ENCODE measurements at places on chromosomes 11 and 22. TPM values are rescaled to one million over a fixed set of nuclear protein-coding genes. Genes with fewer than 3 reads are reported as not detected.
A peak's percentile ranks its signal among the peaks of the same experiment; 100 is the strongest.

DNA sequence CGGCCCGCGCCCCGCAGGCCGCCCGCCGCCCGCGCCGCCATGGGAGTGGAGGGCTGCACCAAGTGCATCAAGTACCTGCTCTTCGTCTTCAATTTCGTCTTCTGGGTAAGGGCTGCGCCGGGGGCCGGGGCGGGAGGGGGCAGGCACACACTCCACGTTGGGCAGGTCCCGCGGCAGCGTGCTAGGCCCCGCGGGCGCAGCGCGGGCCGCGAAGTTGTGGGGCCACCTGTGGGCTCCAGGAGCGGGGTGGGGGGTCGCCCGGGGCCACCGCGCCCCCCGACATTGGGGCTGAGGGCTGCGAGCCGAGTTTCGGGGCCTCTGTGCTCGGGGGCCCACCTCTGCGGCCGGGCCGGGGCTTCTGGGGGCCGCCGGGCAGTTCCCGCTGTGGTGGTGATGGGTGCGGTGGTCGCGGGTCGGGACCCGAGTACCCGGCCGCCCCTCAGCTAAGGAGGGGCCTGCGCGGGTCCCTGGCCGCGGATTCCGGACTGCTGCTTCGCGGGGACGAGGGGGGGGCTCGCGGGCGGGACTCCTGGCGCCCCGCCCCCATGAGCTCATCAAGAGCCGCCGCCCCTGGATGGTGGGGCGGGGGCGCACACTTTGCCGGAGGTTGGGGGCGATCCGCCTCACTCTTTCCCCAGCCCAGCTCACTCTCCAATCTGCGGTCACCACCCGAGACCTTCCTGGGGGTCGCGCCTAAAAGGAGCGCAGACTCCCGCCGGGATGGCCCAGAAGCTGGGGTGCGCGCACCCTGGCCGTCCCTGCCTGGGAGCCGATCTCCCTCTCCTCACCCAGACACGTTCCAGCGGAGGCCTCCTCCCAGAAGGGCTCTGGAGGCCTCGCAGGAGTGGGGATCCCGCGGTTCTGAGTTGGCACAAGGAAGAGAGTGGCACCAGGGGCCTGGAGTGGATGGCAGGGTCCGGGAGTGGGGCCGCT lies 667 bp downstream of the CD81 start:
- no peak for DNase-seq

DNA sequence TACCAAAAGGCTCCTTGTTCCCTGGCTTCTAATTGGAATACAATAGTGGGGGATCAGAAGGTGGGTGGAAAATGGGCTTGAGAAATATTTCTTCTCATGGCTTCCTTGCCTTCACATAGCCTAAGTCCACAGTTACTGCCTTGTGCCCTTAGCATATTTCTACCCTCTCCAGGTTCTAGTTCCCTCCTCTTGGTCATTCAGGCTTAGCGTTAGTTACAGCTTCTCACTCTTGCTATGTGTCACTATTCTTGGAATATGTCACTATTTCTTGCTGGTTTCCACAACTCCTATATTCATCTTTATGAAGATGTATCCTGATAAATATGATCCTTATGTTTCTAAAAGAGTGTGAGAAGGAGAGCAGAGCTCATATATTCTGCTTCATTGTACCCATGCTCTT lies 2.5 kb downstream of the OR2D2 start:
- DNase-seq, result no peak

DNA sequence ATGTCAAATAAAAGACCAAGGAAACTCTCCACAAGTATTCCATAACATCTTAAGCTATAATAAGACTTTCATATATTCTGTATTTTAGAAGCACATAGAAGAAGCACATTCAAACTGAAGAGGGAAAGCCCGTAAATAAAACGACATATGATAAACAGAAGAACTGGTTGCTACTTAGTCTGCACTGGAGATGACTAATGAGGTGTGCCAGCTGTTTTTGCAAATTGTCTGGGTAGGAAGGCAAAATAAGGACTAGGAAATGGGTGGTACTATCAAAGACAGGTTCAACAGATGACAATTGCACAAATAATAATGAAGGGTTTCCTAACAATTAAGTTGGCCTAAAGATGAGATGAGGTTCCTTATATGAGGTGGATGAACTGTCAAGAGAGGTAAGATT lies 593.2 kb upstream of the CCDC179 start:
- no peak for DNase-seq

TRIM49 gene
- total RNA-seq, result not detected

TRPM5 gene
- not detected for total RNA-seq

GRCh38 chr11:66745356-66746235 lies 16.6 kb upstream of the SPTBN2 start:
- DNase-seq, result peak; percentile 58

- no peak for DNase-seq
These were observed 28.9 kb upstream of the YAP1 start for GRCh38 chr11:102081313-102081712.

DNA sequence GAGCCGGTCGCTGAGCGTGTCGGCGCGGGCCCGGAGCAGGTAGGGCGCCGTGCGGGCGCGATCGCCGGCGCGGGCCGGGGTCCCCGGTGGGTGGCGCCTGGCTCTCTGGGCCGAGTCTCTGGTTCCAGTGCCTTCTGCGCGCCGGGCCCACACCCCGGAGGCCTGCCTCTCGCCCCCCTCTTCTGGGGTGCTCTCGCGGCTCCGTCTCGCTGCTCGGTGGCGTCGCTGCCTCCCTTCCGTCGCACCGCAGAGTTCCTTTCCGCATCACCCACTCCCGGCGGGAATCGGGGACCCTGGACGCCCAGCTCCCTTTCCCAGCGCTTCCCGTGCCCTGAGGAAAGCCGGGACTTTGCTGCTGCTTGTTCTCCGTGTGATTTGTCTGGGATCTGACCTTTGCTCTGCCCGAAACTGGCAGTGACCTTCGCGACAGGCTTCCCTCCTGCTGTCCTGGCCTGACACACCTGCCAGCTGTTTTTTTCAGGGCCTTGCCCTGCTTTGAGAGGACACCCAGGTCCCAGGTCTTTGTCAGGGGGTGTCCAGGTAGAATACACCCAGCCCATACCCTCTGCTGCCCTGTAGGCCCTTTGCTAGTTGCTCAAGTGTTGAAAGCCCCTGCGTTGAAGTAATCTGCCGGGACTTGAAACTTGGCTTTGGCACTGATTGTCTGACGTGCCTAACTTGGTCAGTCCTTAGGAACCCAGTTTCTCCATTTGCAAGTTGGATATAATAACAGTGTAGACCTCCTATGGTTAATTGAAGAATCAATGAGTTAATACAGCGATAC lies 711 bp downstream of the FDX1 start:
- no peak for DNase-seq

APOBEC3B gene
- 0.90 TPM for total RNA-seq

- DNase-seq, result no peak
These were observed 77.1 kb upstream of the OR9Q1 start for GRCh38 chr11:57946628-57947027.

DNA sequence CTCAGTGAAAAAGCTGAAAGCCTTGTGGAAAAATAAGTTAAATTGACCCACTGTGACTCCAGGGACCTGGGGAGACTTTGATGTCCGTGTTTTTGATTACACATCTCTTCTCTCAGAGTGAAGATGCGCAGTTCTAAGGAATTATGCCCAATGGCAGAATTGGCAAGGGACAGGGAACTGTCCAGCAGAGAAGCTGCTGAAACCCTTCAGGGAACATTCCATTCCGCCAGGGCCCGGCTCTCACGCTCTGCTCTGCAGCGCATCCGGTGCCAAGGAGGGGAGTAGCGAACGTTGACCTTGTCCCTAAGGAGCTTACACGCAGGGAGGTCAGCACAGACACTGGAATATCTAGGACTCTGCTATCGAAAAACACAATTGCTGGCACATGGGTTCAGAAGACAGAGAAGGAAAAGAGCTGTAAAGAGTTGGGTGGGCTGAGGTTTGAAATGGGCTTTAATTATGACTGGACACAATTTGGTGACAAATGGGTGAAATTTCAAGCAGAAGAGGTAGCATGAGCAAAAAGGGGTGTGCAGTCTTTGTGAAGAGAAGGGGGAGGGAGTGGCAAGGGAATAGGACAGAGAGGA lies 64.5 kb upstream of the B3GAT1 start:
- no peak for DNase-seq

DNA sequence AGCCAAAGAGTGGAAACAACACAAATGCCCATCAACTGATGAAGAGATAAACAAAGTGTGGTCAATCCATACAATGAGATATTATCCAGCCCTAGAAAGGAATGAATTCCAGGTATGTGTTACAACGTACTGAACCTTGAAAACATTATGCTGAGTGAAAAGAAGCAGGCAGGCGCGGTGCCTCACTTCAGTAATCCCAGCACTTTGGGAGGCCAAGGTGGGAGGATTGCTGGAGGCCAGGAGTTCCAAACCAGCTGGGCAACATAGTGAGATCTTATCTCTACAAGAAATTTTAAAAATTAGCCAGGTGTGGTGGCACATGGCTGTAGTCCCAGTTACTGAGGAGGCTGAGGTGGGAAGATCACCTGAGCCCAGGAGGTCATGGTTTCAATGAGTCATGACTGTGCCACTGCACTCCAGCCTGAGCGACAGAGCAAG lies 24.6 kb upstream of the TESMIN start:
- no peak for DNase-seq

PHLDB1 gene
- 105 TPM for total RNA-seq

- peak; percentile 30 for DNase-seq
These were observed 492.7 kb downstream of the BRD1 start for GRCh38 chr22:49334976-49335375.

DNA sequence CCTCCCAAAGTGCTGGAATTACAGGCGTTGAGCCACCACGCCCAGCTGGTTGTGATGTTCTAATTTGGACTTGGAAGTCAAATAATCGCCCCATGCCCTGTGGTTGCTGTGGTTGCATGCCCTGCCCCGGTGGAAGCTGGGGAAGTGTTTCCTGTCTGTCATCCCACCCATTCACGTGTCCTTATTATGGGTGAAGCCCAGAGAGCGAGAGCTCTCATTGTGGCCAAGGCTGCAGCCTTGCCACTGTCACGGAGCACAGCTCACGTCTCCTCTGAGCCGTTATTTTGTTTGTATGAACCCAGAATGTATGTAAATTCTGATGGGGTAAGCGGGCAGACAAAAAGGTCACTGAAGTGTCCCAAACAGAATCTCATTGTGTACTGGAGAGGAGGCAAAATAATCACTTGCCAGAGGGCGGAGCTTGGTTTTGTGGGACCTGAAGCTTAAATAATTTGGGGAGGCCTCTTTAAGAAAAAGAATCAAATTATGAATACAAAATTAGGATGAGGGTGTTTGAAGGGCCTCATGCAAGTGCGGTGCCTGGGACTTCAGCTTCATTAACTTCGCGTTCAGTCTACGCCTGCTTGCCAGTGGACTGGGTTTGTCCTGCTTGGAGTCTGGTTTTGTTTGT lies 25.8 kb upstream of the TREH start:
- DNase-seq, result no peak

MUC5AC gene
- not detected for total RNA-seq

DEFB131B gene
- total RNA-seq, result not detected

GRCh38 chr11:12182676-12183541 lies 72.5 kb downstream of the MICAL2 start:
- DNase-seq, result no peak

OR52N4 gene
- total RNA-seq, result not detected

DNA sequence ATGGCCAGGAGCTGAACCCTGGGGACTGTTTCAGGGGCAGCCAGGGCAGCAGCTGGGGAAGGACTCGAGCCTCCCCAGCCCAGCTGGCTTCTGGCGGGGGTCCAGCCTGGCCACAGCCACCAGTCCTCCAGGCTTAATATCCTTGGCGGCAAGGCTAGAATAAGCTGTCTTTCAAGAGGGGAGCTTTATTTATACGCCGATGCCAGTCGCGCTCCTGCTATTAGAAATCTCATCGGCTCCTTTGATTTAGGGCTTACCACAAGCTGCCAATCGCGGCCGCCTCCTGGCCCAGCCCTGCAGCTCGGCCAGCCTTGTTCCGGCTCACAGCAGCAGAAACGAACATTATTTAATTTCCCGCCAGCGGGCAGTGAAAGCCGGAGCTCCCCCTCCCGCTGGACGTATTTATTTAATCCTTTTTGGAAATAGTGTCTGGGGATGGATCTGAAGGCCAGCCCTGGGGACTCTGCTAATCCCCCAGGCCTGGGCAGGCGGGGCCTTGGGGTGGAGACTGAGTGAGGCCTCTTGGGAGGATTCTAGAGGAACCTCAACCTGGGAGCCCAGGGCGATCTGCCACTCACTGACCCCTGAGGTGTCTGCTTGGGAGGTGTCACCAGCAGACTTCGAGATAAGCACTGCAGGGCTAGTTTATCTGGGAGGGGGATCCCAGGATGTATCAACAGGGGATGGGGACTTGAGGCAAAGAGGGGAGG lies 363.1 kb downstream of the MN1 start:
- no peak for DNase-seq

USH1C gene
- not detected for total RNA-seq

PANX3 gene
- not detected for total RNA-seq

DNA sequence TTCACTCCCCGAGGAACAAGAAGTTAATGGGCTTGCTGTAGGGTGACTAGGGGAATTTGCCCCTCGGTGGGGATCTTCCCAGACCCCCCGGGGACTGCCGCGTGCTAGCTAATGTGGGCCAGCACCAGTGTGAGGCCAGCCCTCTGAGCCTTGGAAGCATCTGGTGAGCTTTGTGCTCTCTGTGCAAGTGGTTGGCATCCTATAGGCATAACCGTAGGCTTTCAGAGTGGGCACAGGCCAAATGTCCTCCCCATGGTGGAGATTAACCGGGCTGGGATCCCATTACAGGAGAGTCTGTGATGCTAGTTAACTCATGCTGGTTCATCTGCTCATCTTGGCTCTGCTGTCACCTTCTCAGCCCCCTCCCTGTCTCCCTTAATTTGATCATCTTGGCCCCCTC lies 125.7 kb downstream of the TRIM29 start:
- no peak for DNase-seq

DNA sequence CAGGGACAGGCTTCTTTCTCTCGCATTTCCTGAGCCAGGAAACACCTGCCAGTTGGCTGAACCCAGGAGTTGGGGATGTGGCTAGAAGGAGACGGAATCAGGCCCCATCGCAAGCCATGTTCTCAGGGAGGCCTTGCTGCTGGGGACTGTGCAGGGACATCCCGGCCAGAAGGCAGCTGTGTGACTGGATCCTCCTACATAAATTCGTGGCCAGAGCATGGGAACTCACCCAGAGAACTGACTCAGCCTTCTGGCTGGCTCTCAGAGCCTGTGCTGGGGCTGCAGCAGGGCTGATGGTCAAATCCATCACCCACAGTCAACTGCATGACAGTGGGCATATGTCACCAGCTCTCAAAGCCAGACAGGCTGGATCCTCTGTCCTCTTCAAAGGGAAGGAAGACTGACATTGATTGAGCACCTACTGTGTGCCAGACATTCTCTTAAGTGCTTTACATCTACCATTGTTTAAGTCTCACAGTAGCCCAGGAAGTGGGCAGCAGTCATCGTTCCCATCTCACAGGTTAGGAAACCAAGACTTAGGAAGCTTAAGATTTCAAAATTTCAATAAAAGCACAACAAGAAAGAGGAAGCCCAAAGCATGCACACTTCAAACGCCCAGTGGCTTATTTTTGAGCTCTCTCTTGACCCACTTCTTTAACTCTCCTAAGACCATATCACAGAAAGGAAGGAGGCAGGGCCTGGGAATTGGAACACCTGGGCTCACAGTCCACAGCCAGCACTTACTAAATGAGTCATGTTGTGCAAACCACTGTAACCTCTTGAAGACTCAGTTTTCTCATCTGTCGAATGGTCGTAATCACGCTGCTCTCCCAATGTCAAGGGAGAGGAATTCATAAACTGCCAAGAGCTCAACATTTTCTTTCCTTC lies 30.9 kb upstream of the CACNG2 start:
- DNase-seq, result no peak

GRCh38 chr11:44618561-44619425 lies 53.3 kb downstream of the CD82 start:
- no peak for DNase-seq

GRCh38 chr11:80443177-80443576 lies 1002.3 kb upstream of the TENM4 start:
- no peak for DNase-seq

Measured in right atrium auricular region (tissue), 2 donors.